ENCODE measurements at places on chromosomes 3 and 15.

- DNase-seq, result no peak
Measured at GRCh38 chr3:10370429-10370828, 49.5 kb upstream of the SEC13 start.

GRCh38 chr15:74172701-74173379 is 670 bp upstream of the ISLR start:
- DNase-seq, result peak; percentile 37

GRCh38 chr3:73603762-73604171 is 21.0 kb downstream of the PDZRN3 start:
- peak; percentile 30 for DNase-seq

DNA sequence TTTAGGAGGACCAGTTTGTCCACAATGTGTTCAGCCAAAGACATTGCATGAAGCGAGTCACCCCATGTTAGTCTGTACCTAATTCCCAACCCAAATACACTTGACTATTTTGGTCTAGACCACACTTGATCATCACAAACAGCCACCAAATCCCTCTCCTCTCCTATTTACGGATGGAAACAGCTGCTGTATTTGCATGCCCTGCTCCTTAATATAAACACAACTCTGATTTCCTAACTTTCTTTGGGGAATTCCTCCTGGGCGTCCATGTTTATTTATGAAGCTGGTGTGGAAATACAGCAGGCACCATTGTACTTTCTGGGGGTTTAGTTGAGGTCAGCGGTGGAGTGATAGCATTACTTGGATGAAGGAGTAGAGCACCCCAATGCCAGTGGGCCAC is 235.2 kb downstream of the TLE3 start:
- no peak for DNase-seq

DNA sequence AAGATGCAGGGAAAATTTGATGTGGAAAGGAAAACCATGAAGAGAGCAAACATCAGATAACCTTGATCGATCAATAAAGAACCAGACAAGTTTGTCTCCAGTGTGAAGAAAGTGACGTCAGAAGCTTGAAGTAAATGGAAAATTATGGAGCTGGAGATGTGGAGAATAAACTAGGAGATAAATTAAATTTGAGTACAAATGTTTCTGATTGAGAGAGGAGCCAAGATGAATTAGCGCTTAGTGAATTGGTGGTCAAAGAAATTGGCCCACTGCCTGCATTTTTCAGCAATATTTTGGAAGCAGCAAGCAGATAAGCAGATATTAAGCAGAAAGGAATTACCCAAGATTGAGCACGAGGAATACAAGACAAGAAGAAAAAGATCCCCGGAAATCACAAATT is 567.3 kb upstream of the ZNF385D start:
- no peak for DNase-seq

DNA sequence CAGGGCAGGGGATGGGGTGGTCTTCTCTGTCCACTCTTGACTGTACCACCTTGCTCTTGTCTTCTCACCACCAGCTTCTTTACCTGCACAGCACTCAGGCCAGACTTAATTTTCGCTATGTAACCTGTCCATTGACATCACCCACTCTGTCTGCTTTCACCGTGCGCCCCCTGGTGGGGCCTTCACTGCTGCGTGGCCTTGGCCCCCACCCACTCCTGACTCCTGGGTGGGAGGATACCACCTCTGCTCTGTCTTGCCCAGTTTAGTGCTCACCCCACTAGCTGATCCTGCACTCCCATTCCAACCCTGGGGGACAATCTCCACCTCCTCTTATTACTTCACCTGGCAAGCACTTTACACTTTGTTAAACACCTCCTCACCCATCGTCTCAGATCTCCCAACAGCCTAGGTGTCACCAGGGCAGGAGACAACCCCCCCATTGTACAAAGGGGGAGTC is 17.7 kb downstream of the PTH1R start:
- DNase-seq, result peak; percentile 60

GRCh38 chr15:96887730-96888129 is 557.2 kb downstream of the NR2F2 start:
- DNase-seq, result no peak

- DNase-seq, result no peak
Measured at GRCh38 chr15:62979252-62979651, 63.3 kb upstream of the TPM1 start.

- DNase-seq, result no peak
Measured at GRCh38 chr15:91102546-91103330, 2.7 kb downstream of the SV2B start.

GRCh38 chr3:49236226-49236625 is 40.8 kb downstream of the C3orf62 start:
- DNase-seq, result no peak

DNA sequence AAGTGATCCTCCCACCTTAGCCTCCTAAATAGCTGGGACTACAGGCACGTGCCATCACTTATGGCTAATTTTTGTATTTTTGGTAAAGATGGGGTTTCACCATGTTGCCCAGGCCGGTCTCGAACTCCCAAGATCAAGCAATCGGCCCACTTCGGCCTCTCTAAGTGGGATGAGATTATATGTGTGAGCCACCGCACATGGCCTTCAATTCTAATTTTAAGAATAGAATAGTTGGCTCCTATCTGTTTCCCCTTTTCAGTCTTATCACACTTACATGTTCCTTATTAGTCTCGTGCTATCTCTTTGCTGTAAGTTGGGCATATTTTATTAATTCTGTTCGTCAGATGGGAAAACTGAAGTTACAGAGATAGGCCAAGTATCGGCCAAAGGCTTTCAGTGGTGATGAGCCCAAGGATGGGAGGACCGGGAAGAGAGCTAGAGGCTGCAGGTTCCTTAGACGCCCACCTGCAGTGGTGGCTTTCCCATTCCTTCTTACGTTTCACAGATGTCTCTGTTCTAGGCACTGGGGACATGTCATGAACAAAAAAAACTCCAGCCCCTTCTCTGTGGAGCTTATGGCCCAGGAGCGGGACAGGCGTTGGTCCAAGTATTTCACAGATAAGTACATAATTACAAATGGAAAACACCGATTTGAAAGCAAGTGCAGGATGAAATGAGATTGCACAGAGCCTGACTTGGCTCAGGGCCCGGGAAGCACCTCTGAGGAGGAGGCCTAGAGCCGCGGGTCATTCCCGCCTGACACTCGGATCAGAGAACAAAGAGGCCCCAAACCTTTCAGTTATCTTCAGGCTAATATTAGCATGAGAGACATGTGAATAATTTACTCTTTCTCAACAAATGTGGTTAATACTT is 91.1 kb upstream of the KLF13 start:
- DNase-seq, result no peak

- no peak for DNase-seq
Measured at GRCh38 chr3:13107661-13108060, 34.4 kb upstream of the IQSEC1 start.

DNA sequence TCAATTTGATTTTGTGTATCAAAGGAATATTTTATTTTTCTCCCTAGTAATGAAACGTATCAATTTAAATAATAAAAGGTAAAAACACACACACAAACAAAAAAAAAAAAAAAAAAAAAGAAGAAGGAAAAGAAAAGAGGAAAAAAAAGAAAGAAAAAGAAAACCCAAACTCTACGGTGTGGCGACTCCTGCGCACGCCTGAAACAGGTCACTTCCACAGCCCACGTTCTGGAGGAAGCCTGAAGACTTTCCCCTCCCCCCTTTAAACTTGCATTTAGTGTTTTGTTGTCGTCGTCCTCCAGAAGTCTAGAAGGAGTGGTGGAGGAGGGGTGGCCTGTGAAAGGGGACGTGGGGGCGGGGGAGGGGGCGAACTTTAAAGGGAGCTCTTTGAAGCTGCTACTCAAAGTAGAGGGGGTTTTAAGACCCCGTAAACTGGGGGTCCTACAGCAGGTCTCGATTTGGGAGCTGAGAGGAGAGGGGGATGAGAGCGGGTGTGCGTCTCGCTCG is 2.3 kb upstream of the TLE3 start:
- DNase-seq, result no peak

DNA sequence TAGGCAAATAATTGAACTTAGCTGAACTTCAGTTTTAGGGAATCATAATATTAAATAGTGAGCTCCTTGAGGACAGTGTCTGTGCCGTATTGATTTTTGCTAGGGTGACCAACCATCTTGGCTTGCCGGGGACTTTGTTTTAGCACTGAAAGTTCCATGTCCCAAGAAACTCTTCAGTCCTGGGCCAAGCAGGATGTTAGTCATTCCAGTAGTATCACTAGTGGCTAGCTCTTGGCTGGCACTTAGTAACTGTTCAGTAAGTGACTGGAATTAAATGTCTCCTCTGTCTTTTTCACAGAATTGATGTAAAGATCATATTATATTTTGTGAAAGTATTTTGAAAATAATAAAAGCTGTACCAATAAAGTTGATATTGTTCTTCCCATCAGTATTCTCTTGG is 42.3 kb downstream of the RSRC1 start:
- DNase-seq, result no peak

GRCh38 chr3:10667269-10667668 is 148.8 kb upstream of the SLC6A11 start:
- no peak for DNase-seq

DNA sequence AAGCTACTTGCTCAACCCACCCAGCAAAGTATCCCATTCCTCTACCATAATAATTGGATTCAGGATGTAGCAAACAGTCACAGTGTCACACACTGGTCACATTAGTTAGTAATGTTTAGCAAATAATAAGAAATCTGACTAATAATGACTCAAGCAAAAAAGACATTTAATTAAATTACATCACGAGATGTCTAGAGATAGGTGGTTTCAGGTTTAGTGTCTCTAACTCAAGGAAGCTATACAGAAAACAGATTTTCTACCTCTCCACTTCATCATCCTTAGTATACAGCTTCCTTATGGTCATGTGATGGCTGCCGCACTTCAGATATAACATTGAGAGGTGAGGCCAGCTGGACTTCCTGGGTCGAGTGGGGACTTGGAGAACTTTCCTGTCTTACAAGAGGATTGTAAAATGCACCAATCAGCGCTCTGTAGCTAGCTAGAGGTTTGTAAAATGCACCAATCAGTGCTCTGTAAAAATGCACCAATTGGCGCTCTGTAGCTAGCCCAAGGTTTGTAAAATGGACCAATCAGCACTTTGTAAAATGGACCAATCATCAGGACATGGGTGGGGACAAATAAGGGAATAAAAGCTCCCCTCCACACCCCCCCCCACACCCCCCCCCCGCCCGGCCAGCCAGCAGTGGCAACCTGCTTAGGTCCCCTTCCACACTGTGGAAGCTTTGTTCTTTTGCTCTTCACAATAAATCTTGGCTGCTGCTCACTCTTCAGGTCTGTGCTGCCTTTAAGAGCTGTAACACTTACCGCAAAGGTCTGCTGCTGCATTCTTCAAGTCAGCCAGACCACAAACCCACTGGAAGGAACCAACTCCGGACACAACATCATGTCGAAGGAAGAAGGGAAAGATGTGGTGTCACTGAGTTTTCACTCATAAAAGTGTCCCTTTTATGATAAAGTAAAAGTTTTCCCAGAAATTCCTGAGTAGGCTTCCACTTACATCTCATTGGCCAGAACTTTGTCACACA is 24.9 kb upstream of the ARPIN start:
- no peak for DNase-seq

DNA sequence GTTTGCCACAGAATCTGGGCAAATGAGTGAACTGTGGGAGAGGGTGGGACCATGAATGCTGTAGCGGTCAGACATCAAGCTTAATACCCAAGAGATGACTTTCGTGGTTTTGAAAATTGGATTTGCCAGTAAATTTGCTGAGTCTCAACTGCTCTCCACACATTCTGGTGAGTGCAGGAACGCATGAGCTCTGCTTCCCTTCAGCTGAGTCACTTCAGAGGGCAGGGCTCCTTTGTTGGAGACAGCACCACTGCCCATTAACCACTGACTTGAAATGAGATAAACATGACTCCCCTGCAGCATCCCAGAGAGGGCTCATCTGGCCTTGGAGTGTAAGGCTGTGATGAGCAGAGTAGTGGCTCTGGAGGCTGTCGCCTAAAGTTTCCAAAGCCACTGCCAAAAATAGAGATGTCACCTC is 22.6 kb downstream of the RARRES1 start:
- peak; percentile 14 for DNase-seq

GRCh38 chr3:181210275-181210674 is 220.7 kb upstream of the DNAJC19 start:
- DNase-seq, result no peak

GRCh38 chr3:40120067-40120692 is 189.3 kb upstream of the EIF1B start:
- DNase-seq, result no peak

DNA sequence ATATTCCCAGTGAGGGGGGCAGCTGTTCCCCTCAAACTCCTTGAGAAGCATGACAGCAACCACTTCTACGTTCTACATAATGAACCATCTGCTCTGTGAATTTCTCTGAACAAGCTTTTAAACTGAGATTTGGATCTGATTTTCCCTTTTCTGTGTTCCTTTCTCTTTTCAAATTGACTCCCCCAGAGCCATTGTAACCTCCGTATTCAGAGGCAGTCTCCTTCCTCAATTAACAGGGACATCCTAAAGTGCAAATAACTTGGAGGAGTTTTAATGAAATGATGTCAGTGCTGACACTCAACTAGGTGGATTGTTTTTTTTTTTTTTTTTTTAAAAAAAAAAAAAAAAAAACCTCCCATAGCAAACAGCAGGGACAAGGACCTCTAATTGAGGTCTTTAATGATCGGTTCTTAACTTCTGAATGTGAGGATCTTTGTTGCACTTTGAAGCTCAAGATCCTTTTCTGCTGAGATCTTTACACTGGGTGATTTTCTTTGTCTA is 48.8 kb downstream of the ADAMTS9 start:
- no peak for DNase-seq

GRCh38 chr15:40034186-40034946 is 4.6 kb downstream of the SRP14 start:
- DNase-seq, result no peak

DNA sequence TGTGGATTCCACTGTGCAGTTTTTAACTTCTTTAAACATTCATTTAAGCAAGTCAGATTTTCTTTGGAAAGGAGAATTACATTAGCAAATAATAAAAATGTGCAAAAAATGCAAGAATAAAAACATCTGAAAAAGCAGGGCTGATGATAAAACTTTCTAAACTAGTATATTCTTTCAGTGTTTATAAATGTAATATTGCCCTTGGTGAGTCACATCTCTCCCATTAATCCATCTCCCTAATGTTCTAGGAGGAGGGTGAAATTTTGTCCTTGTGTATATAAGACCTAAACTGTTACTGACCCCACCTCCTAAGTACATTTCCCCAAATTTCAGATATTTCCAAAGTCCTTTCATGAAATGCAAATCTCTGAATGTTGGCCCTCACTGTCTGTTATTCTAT is 28.5 kb upstream of the DCUN1D1 start:
- no peak for DNase-seq

DNA sequence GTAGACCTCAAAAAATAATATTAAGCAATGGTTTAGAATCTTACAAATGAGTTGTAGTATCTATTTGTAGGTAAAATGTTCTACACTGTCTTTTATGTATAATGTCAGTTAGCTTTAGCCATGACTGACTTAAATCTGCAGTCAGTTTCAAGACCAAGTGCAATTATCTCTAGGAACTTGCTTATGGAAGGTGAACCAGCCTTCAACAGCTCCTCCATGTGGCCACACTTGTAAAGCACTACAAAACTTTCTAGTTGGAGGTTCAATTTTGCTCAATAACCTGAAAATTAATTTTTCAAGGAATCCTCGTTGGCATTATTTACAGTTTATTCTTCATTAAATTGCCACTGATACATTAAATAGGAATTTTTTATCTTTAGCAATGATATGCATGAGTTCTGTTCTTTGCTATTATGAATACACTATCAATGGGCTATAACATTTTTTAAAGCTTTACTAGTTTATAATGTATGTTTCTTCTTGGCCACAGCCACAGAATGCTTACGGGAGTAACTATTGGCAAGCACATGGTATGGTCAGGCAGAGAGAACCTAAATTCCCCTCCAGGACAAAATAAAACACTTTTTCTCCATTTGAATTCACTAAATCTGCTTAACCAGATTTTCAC is 315.3 kb upstream of the UBE2E2 start:
- no peak for DNase-seq
